Lower leg skin (tissue), 4 donors: ENCODE measurements at places on chromosomes 5 and 9. TPM values are rescaled to one million over a fixed set of nuclear protein-coding genes. Genes with fewer than 3 reads are reported as not detected.

REEP2 gene
- 0.95 TPM for total RNA-seq

TRIM14 gene
- 12.0 TPM for total RNA-seq

SOHLH1 gene
- not detected for total RNA-seq

CACNA1B gene
- not detected for total RNA-seq

GRIN1 gene
- total RNA-seq: not detected

GNA14 gene
- total RNA-seq: 0.13 TPM

LRRC26 gene
- total RNA-seq: 29.0 TPM

TICAM2 gene
- total RNA-seq: 0.39 TPM

GAPT gene
- not detected for total RNA-seq

RANBP3L gene
- total RNA-seq: 1.7 TPM

BTNL8 gene
- 0.44 TPM for total RNA-seq

PDLIM4 gene
- total RNA-seq: 80.7 TPM

PCDHGA2 gene
- total RNA-seq: 1.9 TPM

ARL14EPL gene
- total RNA-seq: not detected

ROR2 gene
- total RNA-seq: 5.2 TPM

LAMC3 gene
- 9.1 TPM for total RNA-seq

TYRP1 gene
- 27.6 TPM for total RNA-seq

MVB12B gene
- 10.8 TPM for total RNA-seq

PCDHGB7 gene
- 10.7 TPM for total RNA-seq

KCNV2 gene
- total RNA-seq: not detected

C6 gene
- 3.0 TPM for total RNA-seq

MYORG gene
- 4.5 TPM for total RNA-seq

PCDHGA8 gene
- 1.5 TPM for total RNA-seq

NPM1 gene
- total RNA-seq: 491 TPM

LCN2 gene
- 6.7 TPM for total RNA-seq
